Stomach (tissue), 19 donors: ENCODE measurements at places on chromosomes 6 and 20. TPM values are rescaled to one million over a fixed set of nuclear protein-coding genes. Genes with fewer than 3 reads are reported as not detected.

DNA sequence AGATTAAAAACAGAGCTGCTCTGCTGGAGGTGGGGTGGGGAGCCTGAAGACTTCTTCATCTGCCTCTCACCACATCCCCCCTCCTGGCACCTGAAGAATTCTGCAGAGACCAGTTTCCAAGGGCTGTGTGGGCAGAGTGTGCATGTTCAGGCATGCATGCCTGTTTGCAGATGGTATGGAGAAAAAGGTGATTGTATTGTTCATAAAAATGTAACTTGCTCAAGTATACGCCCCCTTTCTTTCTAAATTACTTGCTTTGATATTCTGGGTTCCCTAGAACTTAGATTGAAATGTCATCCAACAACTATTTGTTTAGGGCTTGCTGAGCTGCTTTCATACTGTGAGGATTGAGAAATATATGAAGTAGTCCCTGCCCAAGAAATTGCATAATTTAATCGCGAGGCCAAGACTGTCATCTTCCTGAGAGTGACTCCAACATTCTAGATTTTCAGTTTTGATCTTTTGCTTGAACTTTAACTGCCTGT, 83.6 kb downstream of the LCA5 start:
- no peak for DNase-seq

DNA sequence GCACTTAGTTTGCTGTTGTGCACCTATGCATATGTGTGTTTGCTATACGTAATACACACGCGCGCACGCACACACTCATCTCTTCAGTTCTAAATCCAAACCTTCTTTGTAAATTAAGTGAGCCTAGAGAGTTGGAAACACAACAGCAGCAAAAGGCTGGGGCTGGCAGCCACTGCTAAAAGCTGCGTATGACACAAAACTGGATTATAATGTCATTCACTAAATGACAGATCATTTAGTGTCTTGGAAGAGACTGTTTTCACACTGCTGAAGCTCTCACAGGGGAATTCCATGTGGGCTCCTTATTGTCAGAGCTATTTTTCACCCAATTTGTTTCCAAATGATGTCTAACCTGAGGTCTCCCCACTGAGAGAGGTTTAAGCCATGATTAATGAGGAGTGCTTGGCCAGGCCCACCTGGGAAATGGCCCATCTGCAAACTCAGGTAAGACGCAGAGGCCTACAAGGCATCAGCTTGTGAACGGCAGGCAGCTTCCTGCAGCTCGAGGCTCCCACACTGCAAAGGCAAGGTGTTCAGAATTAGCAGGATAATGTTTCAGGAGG, 94.2 kb downstream of the OLIG3 start:
- DNase-seq: peak; percentile 28

DNA sequence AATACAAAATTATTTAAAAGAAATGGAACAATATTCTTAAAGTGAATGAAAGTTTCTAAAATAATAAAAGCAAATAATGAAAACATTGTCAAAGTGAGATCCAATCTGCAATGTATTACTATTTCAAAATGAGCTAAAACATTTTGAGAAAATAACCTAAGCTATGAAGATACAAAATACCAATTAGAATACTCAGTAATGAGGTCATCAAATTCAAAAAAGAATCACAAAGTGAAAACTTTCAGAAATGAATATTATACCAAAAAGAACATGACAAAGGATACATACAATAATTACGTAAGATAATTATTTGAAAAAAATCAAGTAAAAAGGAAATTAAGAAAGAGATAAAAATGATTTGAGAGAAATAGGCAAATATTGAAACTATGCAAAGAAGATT, 634.5 kb downstream of the EYS start:
- DNase-seq: no peak

The UNC5CL gene
- 13.0 TPM for polyA plus RNA-seq

The RHAG gene
- 0.08 TPM for polyA plus RNA-seq

DNA sequence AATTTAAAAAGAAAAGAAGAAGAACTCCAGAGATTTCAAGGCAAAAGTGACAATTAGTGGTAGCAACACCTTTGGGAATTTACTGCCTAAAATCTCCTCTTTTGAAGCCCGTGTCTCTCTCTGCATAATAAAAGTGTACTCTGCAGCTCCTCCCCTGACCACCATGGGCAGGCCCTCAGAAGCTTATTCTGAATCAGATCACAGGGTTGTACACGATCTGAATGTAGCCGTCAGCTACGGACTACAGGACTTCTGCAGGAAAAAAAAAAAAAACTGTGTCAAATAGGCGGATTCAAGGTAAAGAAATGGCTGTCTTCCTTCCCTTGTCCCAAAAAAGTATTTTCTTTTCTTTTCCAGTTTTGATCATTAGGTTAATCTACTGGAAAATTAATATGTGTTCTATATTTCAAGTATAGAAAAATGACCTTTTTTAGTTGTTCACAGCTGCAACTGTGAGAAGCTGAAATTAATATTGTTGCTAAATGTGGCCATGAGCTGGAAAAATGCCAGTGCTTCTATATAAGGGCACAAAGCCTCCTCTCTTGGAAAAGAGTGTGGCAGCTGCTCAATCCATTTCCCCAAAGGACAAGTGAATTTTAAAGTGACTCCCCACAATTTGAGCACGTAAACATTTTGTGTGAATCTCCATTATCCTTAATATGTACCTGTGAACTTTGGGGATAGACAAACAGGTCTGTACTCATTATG, 397.4 kb downstream of the C6orf118 start:
- peak; percentile 53 for DNase-seq

DNA sequence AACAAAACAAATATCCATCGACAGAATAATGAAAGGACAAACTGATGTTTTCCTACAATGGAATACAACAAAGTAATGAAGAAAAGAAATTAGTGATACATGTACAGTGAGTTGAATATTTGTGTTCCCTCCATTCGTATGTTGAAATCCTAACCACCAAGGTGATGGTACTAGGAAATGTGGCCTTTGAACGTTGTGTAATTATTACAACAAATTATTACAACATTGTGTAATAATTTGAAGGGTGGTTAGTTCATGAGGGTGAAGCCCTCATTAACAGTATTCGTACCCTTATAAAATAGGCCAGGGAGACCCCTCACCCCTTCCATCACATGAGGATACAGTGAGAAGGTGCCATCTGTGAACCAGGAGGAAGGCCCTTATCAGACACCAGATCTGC, 339.4 kb downstream of the BMP2 start:
- no peak for DNase-seq
